ENCODE measurements at places on chromosomes 2 and 18.
A peak's percentile ranks its signal among the peaks of the same experiment; 100 is the strongest.

DNA sequence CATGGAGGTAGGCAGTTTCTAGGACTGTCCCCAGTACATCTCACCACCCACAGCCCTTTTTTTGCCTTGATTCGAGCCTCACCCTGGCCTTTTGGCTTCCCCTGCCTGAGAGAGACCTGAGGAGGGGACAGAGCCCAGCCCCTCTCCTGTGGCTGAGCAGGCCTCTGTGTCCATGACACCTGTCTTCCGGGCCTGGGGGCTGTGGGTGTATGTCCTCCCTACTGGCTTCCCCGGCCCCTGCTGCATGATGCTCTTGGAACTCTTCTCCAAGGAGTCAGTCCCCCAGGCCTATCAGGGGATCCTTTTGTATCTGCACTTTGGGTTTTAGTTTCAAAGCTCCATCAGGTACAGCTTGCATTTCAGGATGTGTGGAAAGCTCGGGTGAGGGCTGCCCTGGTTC lies 80.4 kb downstream of the STPG4 start:
- no peak for DNase-seq

- peak; percentile 81 for DNase-seq
Measured at GRCh38 chr2:56615760-56616159, 432.0 kb downstream of the CCDC85A start.

DNA sequence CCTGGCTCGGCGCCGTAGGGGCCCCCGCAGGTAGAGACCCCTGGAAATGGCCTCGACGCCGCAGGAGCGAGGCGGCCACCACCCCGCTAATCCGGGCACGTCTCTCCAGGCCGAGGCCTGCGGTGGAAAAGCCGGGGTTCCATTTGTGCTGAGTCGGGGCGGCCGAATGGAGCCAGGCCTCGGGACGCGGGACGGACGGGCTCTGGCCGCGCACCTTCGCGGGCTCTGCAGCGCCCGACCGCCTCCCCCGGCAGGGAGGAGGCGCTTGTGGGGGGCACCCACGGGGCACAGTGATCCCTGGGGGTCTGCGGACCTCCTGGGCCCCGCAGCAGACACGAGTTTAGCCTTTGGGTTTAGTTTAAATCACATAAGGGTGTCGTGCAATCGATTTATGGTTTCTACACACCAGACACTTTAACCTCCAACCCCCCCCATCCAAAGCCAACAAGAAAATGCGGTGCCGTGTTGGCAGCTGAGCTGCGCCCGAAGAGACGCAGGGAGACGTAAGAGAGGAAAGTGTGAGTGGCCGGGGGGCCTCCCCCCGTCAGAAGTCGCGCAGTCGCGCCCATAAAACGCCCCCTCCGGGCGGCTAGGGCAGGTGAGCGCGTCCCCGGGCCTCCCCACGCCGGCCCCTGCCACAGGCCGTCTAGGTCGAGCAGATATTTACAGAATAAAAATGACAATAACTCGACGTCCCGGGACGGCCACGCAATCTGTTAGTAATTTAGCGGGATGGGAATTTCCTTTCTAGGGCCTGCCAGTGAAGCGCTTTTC lies 1.0 kb upstream of the NFATC1 start:
- DNase-seq = peak; percentile 87

GRCh38 chr2:200225951-200226350 lies 80.5 kb upstream of the SPATS2L start:
- no peak for DNase-seq

DNA sequence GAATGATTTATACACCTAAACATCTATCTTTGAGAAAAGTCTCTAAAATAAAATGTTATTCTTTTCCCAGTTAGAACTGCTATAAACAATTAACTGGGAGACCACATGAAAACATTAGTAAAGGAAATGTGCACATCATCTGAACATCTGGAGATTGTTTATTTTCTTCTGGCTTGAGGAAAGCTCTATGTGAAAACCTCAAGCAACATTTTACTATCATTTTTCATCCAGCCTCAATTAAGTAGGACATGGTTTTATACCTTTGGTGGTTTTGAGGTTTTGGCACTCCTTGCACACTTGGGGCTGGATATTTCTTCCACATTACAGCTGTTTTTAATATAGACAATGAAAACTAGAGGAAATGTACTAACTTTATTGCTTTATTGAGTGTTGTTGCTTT lies 609.5 kb upstream of the SLC8A1 start:
- DNase-seq = peak; percentile 51

GRCh38 chr2:11387100-11387390 lies 42.6 kb upstream of the ROCK2 start:
- DNase-seq = no peak

DNA sequence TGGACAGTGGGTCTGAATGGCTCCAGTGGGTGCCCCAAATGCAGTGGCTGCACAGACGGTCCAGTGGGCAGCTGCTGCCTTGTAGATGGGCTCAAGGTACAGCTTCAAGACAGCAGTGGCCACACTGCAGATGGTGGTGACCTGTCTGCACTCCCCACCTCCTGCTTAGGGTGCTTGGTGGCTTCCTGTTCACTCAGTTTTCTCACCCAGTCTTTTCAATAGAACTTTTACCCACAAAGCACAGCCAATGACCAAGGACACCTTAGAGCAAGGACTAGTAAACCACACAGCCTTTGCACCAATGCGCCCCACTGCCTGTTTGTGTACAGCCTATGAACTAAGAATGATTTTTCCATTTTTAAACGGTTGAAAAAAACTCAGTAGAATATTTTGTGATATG lies 34.9 kb downstream of the MEX3C start:
- no peak for DNase-seq

GRCh38 chr2:164739966-164740365 lies 101.7 kb downstream of the COBLL1 start:
- DNase-seq = no peak
